Fibroblast of lung (primary cell): ENCODE measurements at places on chromosomes 7 and 10. TPM values are rescaled to one million over a fixed set of nuclear protein-coding genes. Genes with fewer than 3 reads are reported as not detected.

DNA sequence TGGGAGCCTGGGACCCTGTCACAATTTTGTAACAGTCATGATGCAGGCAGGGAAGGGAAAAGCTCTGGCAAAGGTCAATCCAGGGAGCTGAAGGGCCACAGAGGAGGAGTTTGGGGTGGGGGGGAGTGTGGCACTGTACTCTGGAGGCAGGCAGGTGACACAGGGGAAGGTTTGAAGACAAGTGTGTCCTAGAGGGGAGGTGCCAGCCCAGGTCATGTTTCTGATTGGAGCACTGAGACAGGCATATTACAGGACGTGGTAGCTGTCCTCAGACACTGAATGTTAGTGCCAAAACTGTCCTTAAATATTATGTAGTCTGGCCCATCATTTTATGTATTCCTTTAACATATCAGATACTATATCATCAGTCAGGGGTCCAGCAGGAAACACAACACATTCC is 75.6 kb upstream of the LRRC4 start:
- DNase-seq = no peak

- no peak for DNase-seq
Measured at GRCh38 chr10:2019281-2019680, 282.0 kb upstream of the ADARB2 start.

- no peak for DNase-seq
Measured at GRCh38 chr10:69359594-69359993, 57.1 kb downstream of the TACR2 start.

Gene SPDYE9
- not detected in 2 replicates for total RNA-seq

DNA sequence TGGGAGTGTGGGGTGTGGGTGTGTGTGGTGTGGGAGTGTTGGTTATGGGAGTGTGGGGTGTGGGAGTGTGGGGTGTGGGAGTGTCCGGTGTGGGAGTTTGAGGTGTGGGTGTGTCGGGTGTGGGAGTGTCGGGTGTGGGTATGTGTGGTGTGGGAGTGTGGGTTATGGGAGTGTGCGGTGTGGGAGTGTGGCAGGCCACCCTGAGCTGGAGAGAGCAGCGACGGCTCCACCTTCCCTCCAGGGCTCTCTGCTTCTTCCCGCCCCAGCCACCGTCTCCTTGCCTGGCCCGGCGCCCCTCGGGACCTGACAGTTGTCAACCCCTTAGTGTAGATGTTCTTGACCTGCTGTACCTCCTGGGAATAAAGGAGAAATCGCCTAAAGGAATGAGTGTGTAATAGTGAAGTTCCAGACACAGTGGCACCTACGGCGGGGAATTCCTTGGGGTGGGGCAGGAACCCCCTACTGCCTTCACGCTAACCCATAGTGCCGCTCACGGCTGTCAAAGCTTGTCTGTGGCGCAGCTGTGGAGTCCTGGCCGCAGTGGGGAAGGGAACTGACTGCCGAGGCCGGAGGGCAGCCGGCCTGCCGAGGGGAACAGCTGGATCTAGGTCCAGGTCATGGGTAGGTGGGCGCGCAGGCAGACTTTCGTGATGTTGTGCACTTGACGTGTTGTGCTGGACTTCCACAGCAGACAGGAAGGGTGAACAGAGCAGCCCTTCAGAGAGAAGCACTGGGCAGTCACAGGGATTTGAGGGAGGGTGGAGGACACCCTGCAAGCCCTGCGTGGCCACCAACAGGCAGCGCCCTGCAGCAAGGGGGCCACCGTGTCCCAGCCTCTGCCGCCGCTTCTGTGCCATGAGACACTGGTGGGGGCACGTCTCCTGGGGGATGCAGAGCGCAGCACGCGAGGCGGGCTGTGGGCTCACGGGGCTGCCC is 49.0 kb upstream of the EN2 start:
- DNase-seq = no peak

- no peak for DNase-seq
Measured at GRCh38 chr7:69817841-69818635, 219.8 kb downstream of the AUTS2 start.

DNA sequence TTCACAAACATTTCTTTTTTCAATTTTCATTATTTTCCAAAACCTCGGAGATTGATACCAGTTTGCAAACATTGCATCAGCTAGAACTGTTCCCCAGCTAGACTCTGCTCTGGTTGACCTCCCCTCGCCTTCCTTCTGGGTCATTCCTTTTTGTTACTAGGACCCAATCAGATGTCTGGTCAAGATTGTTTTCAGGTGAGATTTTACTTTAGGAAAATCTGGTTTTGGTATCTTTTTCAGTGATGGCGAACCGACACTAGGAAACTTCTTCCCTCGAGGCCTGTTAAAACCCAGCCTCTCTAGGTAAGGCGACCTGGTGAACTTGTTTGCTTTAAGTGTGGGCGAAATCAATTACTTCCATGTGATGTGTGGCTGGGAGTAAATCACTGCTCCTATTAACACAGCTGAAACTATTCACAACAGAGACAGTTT is 8.4 kb downstream of the PROSER2 start:
- DNase-seq = no peak

Gene NEUROG3
- not detected in 2 replicates for total RNA-seq

DNA sequence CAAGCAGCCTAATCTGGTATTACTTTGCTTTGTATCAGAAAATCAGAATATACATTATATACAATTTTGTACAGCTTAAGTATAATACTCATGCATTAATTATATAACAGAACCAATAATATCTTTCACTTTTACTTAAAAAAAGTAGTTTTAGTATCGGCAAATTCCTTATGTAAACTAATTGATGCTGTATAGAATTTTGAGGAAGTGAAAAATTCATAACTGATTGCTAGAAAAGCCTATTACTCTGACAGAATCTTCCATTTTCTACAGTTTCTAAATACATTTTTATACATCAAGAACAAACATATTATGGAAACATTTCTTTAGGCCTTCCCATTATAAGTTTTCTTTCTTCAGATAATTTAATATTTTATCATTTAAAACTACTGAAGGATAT is 124.0 kb upstream of the GPR22 start:
- no peak for DNase-seq

Gene AGMO
- not detected in 2 replicates for total RNA-seq

Gene ECHDC3
- total RNA-seq = 16.2 and 17.7 TPM in 2 replicates

Gene KCP
- 0.50 and 0.77 TPM in 2 replicates for total RNA-seq

DNA sequence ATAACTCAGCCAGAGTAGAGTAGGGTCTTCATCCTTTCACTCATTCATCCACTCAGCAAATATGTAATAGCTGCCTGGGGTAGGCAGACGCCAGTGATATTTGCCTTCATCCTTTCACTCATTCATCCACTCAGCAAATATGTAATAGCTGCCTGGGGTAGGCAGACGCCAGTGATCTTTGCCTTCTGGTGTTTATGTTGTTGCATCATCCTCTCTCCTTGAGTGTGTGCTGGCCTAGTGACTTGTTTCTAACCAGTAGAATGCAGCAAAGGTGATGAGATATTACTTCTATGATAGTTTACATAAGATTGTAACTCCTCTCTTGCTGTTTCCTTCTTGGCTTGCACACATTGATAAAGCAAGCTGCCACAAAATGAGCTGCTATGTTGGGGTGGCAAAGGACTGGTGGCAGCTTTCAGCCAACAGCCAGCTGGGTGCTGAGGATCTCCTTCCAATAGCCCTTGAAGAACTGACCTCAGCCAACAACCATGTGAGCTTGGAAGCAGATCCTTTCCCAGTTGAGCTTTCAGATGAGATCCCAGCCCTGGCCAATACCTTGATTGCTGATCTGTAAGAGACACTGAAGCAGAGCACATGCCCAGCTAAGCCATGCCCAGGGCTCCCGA is 23.2 kb upstream of the MTPN start:
- DNase-seq = no peak

GRCh38 chr7:21364801-21365271 is 63.0 kb upstream of the SP4 start:
- DNase-seq = no peak

- no peak for DNase-seq
Measured at GRCh38 chr10:116469437-116469836, 41.8 kb downstream of the PNLIPRP3 start.

DNA sequence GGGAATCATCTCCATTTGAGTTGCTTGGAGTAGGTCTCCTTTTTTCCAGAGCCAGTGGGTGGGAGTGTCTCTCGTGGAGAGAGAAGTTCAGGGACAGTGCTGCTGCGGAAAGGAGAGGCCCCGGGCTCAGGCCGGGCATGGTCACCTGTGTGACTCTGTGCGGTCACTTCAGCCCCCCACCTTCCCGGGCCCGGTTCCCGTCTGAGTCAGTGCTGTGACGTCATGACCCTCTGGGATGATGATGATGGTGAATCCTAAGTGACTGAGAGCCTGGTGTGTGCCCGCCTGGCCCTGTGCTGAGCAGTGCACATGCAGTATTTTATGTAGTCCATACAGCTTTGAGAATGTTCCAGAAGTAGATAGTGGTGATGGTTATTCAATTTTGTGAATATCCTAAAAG is 32.6 kb upstream of the AP5Z1 start:
- no peak for DNase-seq

- peak; percentile 65 for DNase-seq
Measured at GRCh38 chr7:100119970-100120732, 717 bp downstream of the CNPY4 start.

Gene RNF32
- 2.6 and 2.8 TPM in 2 replicates for total RNA-seq

- no peak for DNase-seq
Measured at GRCh38 chr7:96614154-96614867, 95.3 kb downstream of the SEM1 start.

DNA sequence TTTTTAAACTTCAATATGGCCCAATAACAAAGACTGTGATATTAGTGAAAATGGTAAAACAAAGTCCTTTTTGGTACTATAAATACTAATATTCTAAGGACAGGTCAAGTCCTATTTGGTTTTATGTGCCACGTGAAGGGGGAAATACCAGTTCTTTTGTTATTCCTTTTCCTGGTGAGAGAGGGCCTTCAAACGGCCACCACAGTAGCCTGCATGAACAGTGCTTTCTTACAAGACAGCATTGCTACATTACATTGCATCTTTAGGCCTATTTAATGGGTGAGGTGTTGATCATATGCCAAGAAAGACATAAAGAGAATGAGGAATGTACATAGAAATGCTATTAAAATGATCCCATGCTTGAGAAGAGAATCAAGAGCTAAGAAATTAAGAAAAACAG is 214.8 kb downstream of the LRRTM3 start:
- DNase-seq = no peak

Gene MTERF1
- 9.8 and 10.9 TPM in 2 replicates for total RNA-seq

Gene NDUFA5
- 31.1 and 45.4 TPM in 2 replicates for total RNA-seq

- DNase-seq = no peak
Measured at GRCh38 chr10:18252086-18252485, 111.9 kb downstream of the CACNB2 start.

DNA sequence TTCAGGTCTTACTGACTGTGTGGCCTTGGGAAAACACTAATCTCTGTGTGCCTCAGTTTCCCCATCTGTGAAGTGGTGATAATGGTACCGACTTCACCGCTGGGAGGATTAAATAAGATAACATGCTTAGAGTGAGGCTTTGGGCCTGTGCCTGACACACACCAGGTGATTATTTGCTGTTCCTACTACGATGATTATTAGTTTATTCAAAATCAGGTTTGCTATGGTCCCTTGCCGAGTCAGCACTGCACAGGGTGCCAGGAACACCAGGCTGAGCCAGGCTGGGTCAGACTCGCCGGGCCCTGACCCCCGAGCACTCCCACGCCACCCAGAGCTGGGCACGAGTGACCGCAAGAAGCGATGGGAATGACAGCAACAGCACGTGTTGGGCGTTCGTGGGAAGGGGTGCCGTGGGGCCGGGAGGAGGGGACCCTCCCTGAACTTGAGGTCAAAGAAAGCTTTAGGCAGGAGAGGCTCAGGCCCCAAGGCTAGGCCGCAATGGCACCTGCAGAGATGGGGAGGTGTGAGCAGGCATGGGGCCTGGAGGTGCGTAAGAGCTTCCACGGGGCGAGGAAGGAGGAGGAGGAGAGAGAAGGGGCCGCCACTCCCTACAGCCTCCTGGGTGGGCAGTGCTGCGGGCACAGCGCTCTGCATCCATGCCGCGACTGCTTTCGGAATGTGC is 325.4 kb downstream of the DNAJB6 start:
- DNase-seq = no peak

Gene ANXA8L1
- total RNA-seq = not detected in 2 replicates

GRCh38 chr10:1102831-1103230 is 46.6 kb downstream of the WDR37 start:
- peak; percentile 9 for DNase-seq

- DNase-seq = peak; percentile 68
Measured at GRCh38 chr7:5677538-5678294, 103.7 kb downstream of the RNF216 start.

Gene ETV1
- 12.8 and 26.4 TPM in 2 replicates for total RNA-seq

Gene PRPS1L1
- not detected in 2 replicates for total RNA-seq

Gene AKR1C4
- total RNA-seq = not detected in 2 replicates

Gene CUBN
- 0.51 and 1.3 TPM in 2 replicates for total RNA-seq

Gene RBP4
- not detected in 2 replicates for total RNA-seq

GRCh38 chr7:38025815-38026214 is 105.4 kb downstream of the EPDR1 start:
- DNase-seq = no peak

DNA sequence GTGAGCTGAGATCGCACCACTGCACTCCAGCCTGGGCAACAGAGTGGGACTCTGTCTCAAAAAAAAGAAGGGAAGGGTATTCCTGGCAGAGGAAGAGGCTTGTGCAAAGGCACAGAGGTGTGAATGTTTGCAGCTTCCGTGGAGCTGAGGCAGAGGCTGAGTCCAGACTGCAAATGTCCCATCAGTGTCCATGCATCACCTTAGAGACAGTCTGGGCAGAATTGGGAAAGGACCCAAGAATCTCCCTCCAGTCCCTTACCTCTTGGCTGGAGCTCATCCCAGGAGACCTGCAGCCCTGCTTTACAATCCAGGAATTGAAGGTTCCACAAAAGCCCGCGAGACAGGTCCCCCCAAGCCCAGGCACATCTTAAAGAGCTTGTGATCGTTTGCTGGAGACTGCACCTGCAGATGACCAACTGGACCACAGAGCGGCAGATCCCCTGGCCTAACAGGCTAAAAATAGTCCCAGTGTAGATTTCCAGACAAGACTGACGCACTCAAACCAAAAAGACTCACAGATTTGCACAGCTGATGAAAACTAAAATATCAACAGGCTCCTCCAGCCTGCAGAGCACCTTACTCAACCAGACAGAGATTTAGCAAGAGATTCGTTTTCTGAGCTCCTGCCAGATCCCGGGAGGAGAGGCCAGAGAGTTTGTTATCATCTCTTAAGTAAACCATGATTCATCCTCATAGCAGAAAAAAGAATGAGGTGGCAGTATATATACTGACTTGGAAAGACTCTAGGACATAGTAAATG is 22.9 kb upstream of the NANOS1 start:
- peak; percentile 99 for DNase-seq

GRCh38 chr10:125333209-125333591 is 172.8 kb upstream of the CTBP2 start:
- DNase-seq = no peak

DNA sequence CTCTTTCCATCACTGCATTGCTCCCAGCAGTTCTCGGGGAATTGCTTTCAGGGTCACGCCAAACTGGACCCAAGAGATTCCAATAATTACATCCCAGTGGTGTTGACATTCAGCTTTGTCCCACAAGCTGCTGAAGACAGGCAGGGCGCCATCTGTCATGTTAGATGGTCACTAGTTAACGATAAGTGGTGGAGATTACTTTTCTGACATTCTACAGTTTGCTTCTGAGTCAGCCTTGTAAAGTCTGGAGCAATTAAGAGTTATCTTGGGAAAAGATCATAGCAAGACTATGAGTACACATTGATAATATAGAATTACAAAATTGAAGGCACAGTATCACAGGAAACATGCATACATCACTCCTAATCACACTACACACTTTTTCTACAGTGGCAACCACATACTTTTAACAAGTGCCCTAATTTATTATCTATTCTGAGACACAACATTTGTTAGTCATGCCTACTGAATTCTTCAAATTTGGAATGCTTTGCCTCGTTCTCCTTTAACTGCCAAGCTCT is 41.9 kb downstream of the SEMA3C start:
- peak; percentile 85 for DNase-seq
